Breast epithelium (tissue), 4 donors: ENCODE measurements at places on chromosomes 6 and 20. TPM values are rescaled to one million over a fixed set of nuclear protein-coding genes. Genes with fewer than 3 reads are reported as not detected.

GRCh38 chr6:167553736-167554119, 228.8 kb downstream of the TTLL2 start:
- no peak for DNase-seq

- no peak for DNase-seq
Observed at GRCh38 chr20:24648481-24648880, 179.1 kb downstream of the SYNDIG1 start.

CRISP3 gene
- not detected for total RNA-seq

LRRC1 gene
- total RNA-seq, result 10.1 TPM

GLP1R gene
- 0.73 TPM for total RNA-seq
